ENCODE measurements at places on chromosomes 1 and 21. TPM values are rescaled to one million over a fixed set of nuclear protein-coding genes. Genes with fewer than 3 reads are reported as not detected.

The C1orf226 gene
- 0.10 TPM for total RNA-seq

The SPRR2B gene
- not detected for total RNA-seq

The PRAMEF7 gene
- total RNA-seq: not detected

The EFHD2 gene
- total RNA-seq: 61.3 TPM

The DCST1 gene
- total RNA-seq: not detected

The IL19 gene
- total RNA-seq: not detected

The MNDA gene
- not detected for total RNA-seq

The CATSPER4 gene
- total RNA-seq: not detected

The PTGS2 gene
- 2.8 TPM for total RNA-seq

The HSPA6 gene
- total RNA-seq: 0.53 TPM

The CAPN8 gene
- not detected for total RNA-seq

DNA sequence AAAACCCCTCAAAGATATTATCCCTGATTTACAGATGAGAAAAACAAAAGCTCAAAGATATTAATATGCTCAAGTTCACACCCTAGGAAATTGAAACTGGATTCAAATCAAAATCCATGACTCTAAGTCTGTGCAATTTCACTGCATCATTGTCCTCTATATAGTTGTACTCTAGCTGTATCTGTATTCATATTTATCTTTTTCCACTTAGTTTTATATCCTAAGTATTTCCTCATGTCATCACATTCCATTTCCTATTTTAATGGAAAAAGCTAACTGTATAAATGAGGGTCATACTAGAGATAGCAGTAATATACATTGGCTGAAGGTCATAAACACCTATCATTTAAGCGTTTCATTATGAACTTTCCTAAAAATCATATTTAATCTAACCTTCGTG lies 42.2 kb upstream of the RALGPS2 start:
- peaks cover 2% of the 10 kb centered on the region for H3K4me1 ChIP-seq
- no peaks in the 10 kb centered on the region for H3K36me3 ChIP-seq
- no peak for DNase-seq
- peaks cover 8% of the 10 kb centered on the region for H3K27me3 ChIP-seq
- H3K27ac ChIP-seq: no peak overlapping the region

GRCh38 chr1:178923512-178923911 lies 52.6 kb upstream of the ANGPTL1 start:
- no peak overlapping the region for H3K4me3 ChIP-seq
- H3K27ac ChIP-seq: no peak overlapping the region
- H3K27me3 ChIP-seq: no peaks in the 10 kb centered on the region
- H3K36me3 ChIP-seq: no peaks in the 10 kb centered on the region

DNA sequence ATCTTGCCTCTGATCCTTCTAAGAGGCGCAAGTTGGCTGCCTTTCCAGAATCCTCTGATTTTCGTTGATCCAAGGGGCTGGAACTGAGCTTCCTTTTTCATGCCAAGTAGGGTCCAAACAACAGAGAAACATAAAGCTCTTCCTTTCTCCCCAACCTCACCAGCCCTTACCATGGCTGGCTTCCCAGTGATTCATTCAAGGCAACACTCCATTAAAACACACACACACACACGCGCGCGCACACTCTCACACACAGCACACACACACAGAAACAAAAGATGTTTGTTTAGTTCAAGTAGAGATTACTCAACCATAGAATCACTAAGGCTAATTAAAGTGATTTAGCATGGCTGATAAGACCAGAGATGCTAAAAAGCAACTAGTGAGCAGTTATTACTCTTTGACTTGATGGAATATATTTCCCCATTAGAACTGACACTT lies 13.0 kb upstream of the GUCA2A start:
- H3K27me3 ChIP-seq: no peaks in the 10 kb centered on the region
- H3K4me3 ChIP-seq: no peak overlapping the region
- H3K36me3 ChIP-seq: peaks cover 5% of the 10 kb centered on the region
- DNase-seq: no peak

GRCh38 chr21:31866077-31866511 lies 6.7 kb upstream of the HUNK start:
- H3K36me3 ChIP-seq: no peaks in the 10 kb centered on the region
- H3K27me3 ChIP-seq: peaks cover 12% of the 10 kb centered on the region
- no peak overlapping the region for H3K27ac ChIP-seq
- DNase-seq: peak; percentile 80

- H3K27me3 ChIP-seq: peaks cover 6% of the 10 kb centered on the region
- no peaks in the 10 kb centered on the region for H3K36me3 ChIP-seq
- H3K27ac ChIP-seq: no peak overlapping the region
- no peak for DNase-seq
- H3K4me3 ChIP-seq: no peak overlapping the region
- H3K4me1 ChIP-seq: no peaks in the 10 kb centered on the region
These were observed 349.1 kb downstream of the SETD4 start for GRCh38 chr21:35711213-35711612.

DNA sequence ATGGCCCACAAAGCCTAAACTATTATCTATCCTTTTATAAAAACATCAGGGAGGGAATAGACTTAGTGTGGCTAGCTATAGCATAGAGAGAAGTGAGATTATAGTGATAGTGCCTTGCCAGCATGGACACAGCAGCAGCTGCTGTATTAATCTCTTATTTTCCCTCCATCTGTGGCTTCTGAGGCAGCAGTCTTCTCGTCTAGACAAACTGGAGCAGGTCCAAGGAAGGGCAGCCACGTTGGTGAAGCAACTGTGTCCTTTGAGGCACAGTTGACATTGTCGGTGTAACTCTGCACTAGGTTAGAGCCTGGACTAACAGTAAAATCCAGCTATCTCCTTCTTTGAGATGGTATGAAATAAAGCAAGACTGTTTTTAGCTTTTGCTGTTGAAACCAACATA lies 131.3 kb downstream of the CACHD1 start:
- DNase-seq: no peak
- H3K4me1 ChIP-seq: no peaks in the 10 kb centered on the region
- H3K4me3 ChIP-seq: no peak overlapping the region
- H3K36me3 ChIP-seq: no peaks in the 10 kb centered on the region

DNA sequence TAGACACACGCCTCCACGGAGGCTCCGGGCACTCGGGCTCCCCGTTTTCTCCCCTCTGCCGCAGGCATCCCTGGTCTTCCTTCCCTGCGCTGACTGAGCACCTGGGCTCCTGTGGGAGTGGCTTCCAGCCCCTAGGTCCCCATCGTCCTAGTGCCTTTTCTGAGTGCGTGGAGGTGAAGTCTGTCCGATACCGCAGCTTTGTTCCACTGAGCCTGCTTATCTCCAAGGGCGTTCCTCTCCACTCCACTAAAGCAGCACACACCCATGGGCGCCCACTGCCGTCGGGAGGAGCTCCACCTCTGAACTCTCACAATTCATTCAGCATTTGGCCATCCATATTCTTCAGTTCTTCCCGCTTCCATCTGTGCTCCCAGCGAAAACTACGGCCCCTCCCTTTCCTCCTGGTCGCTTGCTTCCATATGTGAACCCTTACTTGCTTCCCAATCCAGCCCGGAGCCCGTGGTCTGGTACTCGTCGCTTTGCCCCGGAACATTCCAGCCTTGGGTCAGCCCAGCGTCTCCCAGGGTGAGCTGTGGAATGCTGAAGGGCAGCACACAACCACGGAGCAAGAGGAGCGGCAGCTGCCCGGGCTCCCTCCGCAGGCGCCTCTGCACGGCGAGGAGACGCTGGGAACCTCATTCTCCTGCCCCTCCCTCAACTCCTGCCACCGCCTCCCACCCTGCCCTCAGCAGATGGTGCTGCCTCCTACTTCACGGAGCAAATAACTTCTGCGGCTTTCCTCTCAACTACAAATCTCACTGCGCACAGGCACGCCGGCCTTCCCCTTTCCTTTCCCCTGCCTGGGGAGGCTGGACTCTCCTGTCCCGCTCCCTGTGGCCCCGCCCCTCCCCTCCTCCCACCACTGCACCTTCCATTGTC lies 27.5 kb downstream of the ATP8B2 start:
- peak overlapping the region; percentile 72 for H3K4me3 ChIP-seq
- H3K36me3 ChIP-seq: peaks cover 20% of the 10 kb centered on the region
- H3K27me3 ChIP-seq: no peaks in the 10 kb centered on the region
- H3K4me1 ChIP-seq: peaks cover 41% of the 10 kb centered on the region

GRCh38 chr1:88371436-88372023 lies 312.5 kb upstream of the PKN2 start:
- no peaks in the 10 kb centered on the region for H3K4me1 ChIP-seq
- H3K27ac ChIP-seq: no peak overlapping the region
- no peak for DNase-seq
- H3K27me3 ChIP-seq: no peaks in the 10 kb centered on the region

GRCh38 chr1:6093071-6093470 lies 47.4 kb downstream of the KCNAB2 start:
- no peak overlapping the region for H3K4me3 ChIP-seq
- H3K4me1 ChIP-seq: no peaks in the 10 kb centered on the region
- no peaks in the 10 kb centered on the region for H3K27me3 ChIP-seq
- DNase-seq: no peak
- no peak overlapping the region for H3K27ac ChIP-seq
- H3K36me3 ChIP-seq: peaks cover 24% of the 10 kb centered on the region

- no peaks in the 10 kb centered on the region for H3K27me3 ChIP-seq
- H3K4me1 ChIP-seq: no peaks in the 10 kb centered on the region
- H3K27ac ChIP-seq: no peak overlapping the region
- no peak overlapping the region for H3K4me3 ChIP-seq
These were observed 91.4 kb downstream of the OBSCN start for GRCh38 chr1:228299211-228299610.

DNA sequence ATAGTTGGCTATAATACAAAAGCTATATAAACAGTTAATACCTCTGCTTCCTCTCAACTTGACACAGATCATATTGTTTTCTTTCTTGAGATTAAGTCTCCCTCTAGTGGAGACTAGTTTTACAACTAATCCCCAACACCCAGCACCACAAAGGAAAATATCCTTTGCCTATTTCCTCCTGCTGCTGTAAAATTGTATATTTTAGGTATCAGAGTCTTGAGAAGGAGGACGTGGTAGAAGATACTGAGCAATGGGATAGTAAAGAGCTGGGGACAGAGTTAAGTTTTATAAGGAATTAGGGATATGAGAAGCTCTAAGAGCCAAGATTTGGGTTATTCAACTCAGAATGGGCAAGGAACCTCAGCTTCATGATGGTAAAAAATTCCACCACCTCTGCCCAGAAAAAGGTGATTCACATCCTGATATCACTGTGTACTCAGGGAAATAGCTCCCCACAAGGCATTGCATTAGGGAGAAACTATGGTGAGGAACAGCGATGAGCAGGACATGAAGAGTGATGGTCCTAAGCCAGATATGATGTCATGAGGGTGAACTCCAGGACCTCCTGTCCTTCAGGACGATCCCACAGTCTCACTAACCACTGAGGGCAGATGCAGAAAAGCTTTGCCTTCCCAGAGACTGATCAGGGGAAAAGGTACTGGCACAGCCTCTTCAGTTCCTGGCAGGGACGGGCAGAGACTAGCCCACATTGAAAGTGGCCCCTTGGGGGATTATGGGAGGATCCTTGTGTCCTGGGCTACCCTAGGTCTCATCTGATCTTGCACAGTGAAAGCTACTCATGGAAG lies 14.7 kb upstream of the CFAP126 start:
- H3K27ac ChIP-seq: peak overlapping the region; percentile 42
- H3K27me3 ChIP-seq: no peaks in the 10 kb centered on the region
- no peak overlapping the region for H3K4me3 ChIP-seq
- peaks cover 19% of the 10 kb centered on the region for H3K4me1 ChIP-seq

- H3K4me1 ChIP-seq: peaks cover 21% of the 10 kb centered on the region
- no peak for DNase-seq
- H3K27me3 ChIP-seq: peaks cover 7% of the 10 kb centered on the region
These were observed 119.3 kb downstream of the RERE start for GRCh38 chr1:8698012-8698630.

- H3K27ac ChIP-seq: no peak overlapping the region
- DNase-seq: no peak
- H3K4me1 ChIP-seq: no peaks in the 10 kb centered on the region
- peaks cover 5% of the 10 kb centered on the region for H3K36me3 ChIP-seq
- H3K4me3 ChIP-seq: no peak overlapping the region
- no peaks in the 10 kb centered on the region for H3K27me3 ChIP-seq
These were observed 116.3 kb upstream of the HP1BP3 start for GRCh38 chr1:20903437-20903836.

GRCh38 chr1:31871703-31872102 lies 55.9 kb upstream of the SPOCD1 start:
- H3K4me1 ChIP-seq: peaks cover 14% of the 10 kb centered on the region
- H3K4me3 ChIP-seq: no peak overlapping the region
- H3K27me3 ChIP-seq: no peaks in the 10 kb centered on the region
- no peak overlapping the region for H3K27ac ChIP-seq
- DNase-seq: no peak
- no peaks in the 10 kb centered on the region for H3K36me3 ChIP-seq

- peak; percentile 92 for DNase-seq
- no peaks in the 10 kb centered on the region for H3K36me3 ChIP-seq
- peak within 1 kb of the TSS; percentile 92 for H3K27ac ChIP-seq
- H3K27me3 ChIP-seq: peaks cover 5% of the 10 kb centered on the region
These were observed at the start of gene PANK4 for GRCh38 chr1:2525920-2526823. Gene PANK4, minus strand, starts transcription at chr1:2526596. Its CDS starts 9 bp downstream, at chr1:2526587.

DNA sequence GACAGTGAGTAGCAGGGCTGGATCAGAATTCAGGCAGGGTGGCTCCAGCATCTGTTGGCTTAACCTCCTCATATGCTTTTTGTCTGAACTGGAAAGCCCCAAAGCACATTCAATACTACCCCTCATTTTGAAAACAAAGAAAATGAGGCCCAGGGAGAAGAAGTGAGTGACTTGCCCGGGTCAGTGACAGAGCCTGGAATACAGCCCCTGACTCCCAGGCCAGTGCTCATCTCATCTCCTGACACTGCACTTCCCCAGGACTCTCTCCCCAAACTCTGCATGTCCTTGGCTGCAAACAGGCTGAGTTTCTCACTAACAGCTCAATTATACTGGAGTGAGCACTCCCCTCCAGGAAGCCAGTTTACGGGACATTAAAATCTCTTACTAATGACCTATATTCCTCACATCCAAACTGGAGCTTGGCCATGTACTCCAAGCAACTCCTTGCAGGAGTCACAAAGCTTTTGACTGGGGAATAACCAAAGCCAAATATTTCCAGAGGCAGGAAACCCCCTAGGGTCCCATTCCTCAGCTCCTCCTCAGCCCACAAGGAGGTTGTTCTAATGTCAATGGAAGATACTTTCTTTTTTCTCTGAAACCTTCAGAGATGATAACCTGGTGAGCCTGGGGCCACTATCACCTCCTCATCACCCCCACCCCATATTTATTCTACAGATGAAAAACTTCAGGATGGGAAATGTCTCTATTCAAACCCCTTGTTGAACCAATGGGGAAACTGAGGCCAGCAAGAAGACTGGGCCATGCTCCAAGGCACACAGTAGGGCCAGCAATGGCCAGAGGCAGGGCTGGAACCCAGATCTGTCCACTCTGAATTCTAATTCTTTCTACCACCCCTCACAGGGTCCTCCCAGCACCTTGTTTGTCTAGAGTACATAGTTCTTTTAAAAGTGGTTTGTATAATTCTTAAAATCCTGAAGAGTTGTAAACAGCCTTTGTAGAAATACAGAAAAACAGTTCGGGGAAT lies 127.0 kb downstream of the PLPP3 start:
- no peaks in the 10 kb centered on the region for H3K27me3 ChIP-seq
- H3K36me3 ChIP-seq: no peaks in the 10 kb centered on the region
- no peak overlapping the region for H3K4me3 ChIP-seq
- H3K4me1 ChIP-seq: no peaks in the 10 kb centered on the region

- H3K27me3 ChIP-seq: no peaks in the 10 kb centered on the region
- H3K4me1 ChIP-seq: peaks cover 29% of the 10 kb centered on the region
- H3K36me3 ChIP-seq: peaks cover 20% of the 10 kb centered on the region
- H3K27ac ChIP-seq: peak overlapping the region; percentile 96
- peak overlapping the region; percentile 99 for H3K4me3 ChIP-seq
These were observed 844 bp downstream of the ZMYM6 start for GRCh38 chr1:35030756-35031446.

GRCh38 chr1:21337454-21337927 lies 47.2 kb upstream of the ECE1 start:
- H3K27me3 ChIP-seq: no peaks in the 10 kb centered on the region
- DNase-seq: no peak
- peak overlapping the region; percentile 74 for H3K27ac ChIP-seq
